Activated CD4-positive, alpha-beta T cell treated with anti-CD3 and anti-CD28 coated beads, Interleukin-2, amount 10 ng/mL, durations not matched to agents 24 days and 14 days (primary cell): ENCODE measurements at places on chromosomes 3 and 15.

GRCh38 chr15:64792282-64792681, 16.9 kb upstream of the RBPMS2 start:
- no peaks in the 10 kb centered on the region for H3K27me3 ChIP-seq
- no peaks in the 10 kb centered on the region for H3K4me1 ChIP-seq
- no peak for DNase-seq

DNA sequence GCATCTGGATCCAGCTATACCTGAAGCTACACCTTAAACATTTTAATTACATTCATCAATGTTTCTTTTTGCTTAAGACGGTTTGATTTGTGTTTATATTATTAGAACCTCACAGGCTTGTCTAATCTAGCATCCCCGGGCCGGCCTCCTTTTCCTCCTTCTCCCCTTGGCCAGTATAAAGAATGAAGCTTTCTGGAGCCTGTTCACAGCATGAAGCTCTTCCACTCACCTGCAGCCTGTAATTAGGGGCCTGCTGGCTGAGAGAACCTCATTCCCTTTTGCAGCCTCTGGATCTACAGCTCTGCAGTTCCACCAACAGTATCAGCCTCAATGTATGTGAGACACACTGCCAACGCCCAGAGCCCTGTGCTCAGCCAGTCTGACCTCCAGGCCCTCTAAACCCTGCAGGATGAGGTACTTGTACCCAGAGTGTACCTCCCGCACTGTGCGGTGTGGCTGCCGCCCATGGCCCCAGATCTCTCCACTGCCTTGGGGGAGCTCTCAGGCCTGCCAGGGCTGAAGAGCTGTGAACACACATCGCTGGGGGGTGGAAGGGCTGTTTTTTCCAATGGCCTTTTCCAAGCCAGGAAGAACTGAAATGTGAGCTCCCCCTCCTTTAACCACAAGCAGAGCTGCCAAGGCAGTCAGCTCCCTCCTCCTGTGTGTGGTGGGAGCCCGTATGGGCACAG, 114.7 kb upstream of the ALDH1A3 start:
- H3K27ac ChIP-seq: no peak overlapping the region
- H3K4me3 ChIP-seq: no peak overlapping the region
- H3K27me3 ChIP-seq: peaks cover 3% of the 10 kb centered on the region

GRCh38 chr3:27680517-27681246, 41.4 kb downstream of the EOMES start:
- peak; percentile 66 for DNase-seq
- H3K36me3 ChIP-seq: no peaks in the 10 kb centered on the region
- peak overlapping the region; percentile 68 for H3K4me3 ChIP-seq
- peaks cover 10% of the 10 kb centered on the region for H3K27me3 ChIP-seq

GRCh38 chr15:96887730-96888129, 557.2 kb downstream of the NR2F2 start:
- H3K27me3 ChIP-seq: no peaks in the 10 kb centered on the region
- no peaks in the 10 kb centered on the region for H3K36me3 ChIP-seq
- no peak overlapping the region for H3K4me3 ChIP-seq
- peaks cover 10% of the 10 kb centered on the region for H3K4me1 ChIP-seq
- no peak for DNase-seq
- no peak overlapping the region for H3K27ac ChIP-seq

DNA sequence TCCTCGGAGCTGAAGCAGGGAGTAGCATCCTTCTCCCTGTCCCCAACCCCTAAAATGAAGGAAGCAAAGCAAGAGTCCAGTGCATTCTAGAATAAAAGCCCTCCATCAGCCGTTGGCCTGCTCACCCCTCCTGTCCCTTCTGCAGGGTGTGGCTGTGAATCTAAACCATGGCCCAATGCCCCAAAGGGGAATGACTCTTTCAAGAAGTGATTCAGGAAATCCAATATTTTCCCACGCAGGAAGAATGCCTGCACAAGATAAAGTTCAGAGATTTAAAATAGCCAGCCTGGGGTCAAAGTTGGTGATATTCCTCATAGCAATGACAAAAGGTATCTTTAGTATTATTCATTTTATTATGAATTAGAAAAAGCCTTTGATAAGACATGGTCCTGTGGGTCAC, 38.5 kb downstream of the SLCO2A1 start:
- H3K27ac ChIP-seq: no peak overlapping the region
- no peaks in the 10 kb centered on the region for H3K4me1 ChIP-seq
- no peaks in the 10 kb centered on the region for H3K36me3 ChIP-seq

DNA sequence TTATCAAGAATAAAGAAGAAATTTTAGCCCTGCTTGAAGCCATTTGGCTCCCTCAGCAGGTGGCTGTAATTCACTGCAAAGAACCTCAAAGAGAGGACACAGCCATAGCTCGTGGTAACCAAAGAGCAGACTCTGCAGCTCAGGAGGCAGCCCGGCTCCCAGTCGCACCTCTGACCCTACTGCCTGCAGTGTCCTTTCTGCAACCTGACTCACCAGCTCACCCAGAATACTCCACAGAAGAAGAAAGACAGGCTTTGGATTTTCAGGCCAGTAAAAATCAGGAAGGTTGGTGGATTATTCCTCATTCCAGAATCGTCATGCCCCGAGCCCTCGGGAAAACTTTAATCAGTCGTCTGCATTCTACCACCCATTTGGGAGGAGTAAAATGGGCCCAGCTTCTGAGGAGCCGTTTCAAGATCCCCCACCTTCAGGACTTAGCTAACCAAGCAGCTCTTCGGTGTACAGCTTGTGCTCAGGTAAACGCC, 38.6 kb downstream of the ZBTB11 start:
- no peak for DNase-seq
- H3K4me3 ChIP-seq: no peak overlapping the region
- no peaks in the 10 kb centered on the region for H3K36me3 ChIP-seq
- H3K27ac ChIP-seq: no peak overlapping the region

DNA sequence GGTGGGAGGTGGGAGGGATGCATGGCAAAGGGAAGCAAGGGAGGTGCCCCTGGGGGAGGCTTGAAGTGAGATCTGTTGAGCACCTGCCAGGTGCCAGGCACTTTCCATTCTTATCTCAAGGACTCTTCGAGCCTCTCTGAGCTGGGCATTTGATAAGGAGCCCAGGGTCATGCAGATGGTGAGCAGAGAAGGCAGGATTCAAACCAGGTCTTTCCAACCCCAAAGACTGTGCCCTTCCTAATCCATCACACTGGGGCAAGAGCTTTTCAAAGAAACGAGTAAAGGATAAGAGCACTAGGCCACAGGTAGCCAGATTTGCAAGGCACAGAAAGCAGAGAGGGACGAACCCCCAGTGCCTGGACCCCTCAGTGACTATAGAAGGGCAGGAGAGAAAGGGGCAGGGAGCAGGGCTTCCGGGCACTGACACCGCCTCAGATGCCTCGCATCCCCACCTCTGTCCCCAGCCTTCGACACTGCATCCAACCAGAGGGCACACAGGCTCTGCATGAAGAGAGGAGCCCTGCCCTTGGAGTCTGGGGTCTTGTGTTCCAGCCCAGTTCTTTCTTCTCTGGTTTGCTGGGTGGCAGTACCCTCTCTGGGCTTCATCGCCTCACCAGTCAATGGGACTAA, 21.0 kb downstream of the IGDCC4 start:
- H3K27me3 ChIP-seq: peaks cover 55% of the 10 kb centered on the region
- H3K4me3 ChIP-seq: no peak overlapping the region

DNA sequence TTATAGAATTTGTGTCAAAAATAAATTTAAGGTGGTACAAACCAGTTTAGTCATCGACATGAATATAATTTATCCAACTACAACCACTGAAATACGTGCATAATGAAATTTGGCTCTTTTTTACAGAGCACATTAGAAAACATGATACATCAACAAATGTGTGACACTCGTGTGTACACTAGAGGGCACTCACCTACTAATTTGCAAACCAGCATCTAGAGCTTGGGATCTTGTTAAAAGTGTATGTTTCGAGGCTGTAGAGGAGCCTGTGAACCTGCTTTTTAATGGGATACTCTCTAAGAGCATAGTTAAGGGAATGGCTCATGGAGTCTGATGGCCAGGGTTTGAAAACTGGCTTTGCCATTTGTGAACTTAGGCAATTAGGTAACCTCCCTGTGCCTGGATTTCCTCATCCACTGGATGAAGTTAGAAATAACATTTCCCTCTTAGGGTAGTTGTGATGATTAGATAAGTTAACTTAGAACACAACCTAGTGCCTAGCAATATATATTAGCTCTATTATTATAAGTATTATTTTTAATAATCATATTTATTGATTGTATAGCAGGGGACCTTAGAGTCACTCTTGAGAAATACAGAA, 8.8 kb upstream of the CPOX start:
- peak; percentile 74 for DNase-seq
- H3K27me3 ChIP-seq: peaks cover 17% of the 10 kb centered on the region
- H3K27ac ChIP-seq: no peak overlapping the region
- no peak overlapping the region for H3K4me3 ChIP-seq
- peaks cover 11% of the 10 kb centered on the region for H3K4me1 ChIP-seq

GRCh38 chr3:58737644-58738043, 71.1 kb upstream of the FAM3D start:
- no peak overlapping the region for H3K27ac ChIP-seq
- no peak for DNase-seq

- H3K4me1 ChIP-seq: peaks cover 10% of the 10 kb centered on the region
- H3K4me3 ChIP-seq: no peak overlapping the region
- no peak for DNase-seq
- no peaks in the 10 kb centered on the region for H3K36me3 ChIP-seq
- no peak overlapping the region for H3K27ac ChIP-seq
Observed at GRCh38 chr3:110816008-110816407, 255.6 kb upstream of the NECTIN3 start.

- H3K27ac ChIP-seq: no peak overlapping the region
- H3K27me3 ChIP-seq: peaks cover 5% of the 10 kb centered on the region
- DNase-seq: no peak
Observed at GRCh38 chr3:128844502-128844901, 34.9 kb upstream of the ACAD9 start.

- H3K4me1 ChIP-seq: no peaks in the 10 kb centered on the region
- H3K27ac ChIP-seq: no peak overlapping the region
- peak; percentile 45 for DNase-seq
- no peaks in the 10 kb centered on the region for H3K27me3 ChIP-seq
- H3K4me3 ChIP-seq: no peak overlapping the region
Observed at GRCh38 chr3:14680716-14681115, 5.8 kb downstream of the C3orf20 start.

DNA sequence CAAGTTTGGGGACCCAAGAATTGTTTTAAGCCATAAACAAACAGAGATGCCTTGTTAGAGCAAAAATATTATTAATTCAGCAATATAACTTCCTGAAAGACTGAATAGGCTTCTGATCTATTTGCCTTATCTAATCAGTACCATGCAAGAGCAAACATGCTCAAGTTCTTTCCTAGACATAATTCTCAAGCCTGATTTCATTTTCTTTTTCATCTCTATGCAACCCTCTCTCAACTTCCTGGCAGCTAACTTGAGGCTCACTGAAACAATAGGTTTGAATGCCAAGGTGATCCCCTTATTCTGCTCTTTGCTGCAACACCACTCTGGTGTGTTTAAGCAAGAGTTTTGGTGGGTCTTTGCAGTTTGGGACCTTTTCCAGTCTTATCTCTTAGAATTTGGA, 230.9 kb upstream of the CD96 start:
- H3K4me1 ChIP-seq: peaks cover 49% of the 10 kb centered on the region
- peak overlapping the region; percentile 52 for H3K4me3 ChIP-seq
- no peaks in the 10 kb centered on the region for H3K36me3 ChIP-seq

DNA sequence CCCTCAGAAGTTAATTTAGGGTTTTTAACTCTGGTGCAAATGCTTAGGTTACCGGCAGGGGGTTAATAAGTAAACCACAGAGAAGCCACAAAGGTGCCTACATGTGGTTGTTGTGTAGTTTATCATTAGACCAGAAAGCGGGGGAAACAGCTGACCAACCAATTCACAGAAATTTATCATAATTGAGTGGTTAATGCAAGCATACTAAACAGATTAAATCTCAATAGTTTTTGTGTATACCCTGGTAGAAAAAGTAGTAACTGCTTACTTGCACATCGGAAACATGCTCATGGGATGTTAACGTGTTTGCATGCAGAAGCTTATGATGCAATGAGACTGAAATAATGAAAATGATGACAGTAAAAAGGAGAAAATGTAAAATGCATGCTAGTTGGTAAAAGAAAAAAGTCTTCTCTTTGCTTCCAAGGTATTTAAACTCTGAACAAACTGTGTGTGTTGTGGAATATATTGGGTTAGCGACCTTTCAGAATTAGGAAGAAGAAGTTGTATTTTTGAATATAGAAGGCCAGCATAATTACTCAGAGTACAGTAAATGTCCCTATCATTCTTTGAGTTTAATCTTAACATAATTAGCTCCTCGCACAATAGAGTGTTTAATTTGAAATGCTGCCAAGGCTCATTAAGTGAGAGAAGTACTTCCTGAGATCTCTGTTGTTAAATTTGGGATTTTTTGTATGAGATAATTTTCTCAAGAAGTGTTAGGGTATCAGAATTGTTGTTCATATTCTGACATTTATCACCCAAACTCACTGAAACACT, 316.2 kb downstream of the PTPRG start:
- H3K36me3 ChIP-seq: no peaks in the 10 kb centered on the region
- DNase-seq: no peak
- H3K27ac ChIP-seq: no peak overlapping the region
- no peaks in the 10 kb centered on the region for H3K4me1 ChIP-seq
- peaks cover 4% of the 10 kb centered on the region for H3K27me3 ChIP-seq

GRCh38 chr15:67998599-67999133, 55.4 kb upstream of the PIAS1 start:
- DNase-seq: no peak
- no peak overlapping the region for H3K4me3 ChIP-seq

GRCh38 chr3:78670094-78670493, 1097.7 kb downstream of the ROBO1 start:
- no peak for DNase-seq
- H3K4me1 ChIP-seq: no peaks in the 10 kb centered on the region
- no peak overlapping the region for H3K4me3 ChIP-seq

GRCh38 chr3:142983318-142983717, 18.1 kb upstream of the U2SURP start:
- peaks cover 42% of the 10 kb centered on the region for H3K27me3 ChIP-seq
- H3K27ac ChIP-seq: no peak overlapping the region
- DNase-seq: no peak

DNA sequence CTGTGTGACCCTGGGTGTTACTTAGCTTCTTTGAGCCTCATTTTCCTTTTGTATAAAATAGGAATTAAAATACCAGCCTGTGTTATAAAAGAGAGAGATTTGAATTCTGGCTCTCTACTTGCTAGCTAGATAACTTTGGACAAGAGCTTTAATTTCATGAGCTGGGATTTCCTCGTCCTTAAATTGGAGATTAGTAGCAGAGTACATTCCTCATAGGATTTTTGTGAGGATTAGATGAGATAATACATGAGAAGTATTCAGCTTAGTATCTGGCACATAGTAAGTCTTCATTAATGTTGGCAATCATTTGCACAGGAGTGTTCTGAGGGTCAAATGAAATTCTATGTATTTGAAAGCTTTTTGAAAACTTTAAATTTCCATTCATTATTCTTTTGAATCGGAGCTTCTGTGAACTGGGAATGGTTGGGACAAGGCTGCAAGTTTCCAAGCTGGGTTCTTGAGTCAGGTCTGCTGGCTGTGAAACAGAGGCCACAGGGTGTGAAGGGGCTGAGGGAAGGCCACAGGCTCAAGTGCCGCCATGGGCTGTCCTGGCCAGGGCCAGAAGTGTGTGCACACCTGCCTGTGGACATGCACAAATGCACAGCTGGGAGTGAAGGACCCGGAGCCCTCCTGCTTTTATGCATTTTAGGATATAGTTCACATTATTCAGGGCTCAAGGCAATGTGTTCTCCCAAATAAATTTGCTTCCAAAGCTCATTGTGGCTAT, 17.2 kb downstream of the ALPK3 start:
- H3K36me3 ChIP-seq: no peaks in the 10 kb centered on the region
- peaks cover 25% of the 10 kb centered on the region for H3K27me3 ChIP-seq
- no peak for DNase-seq
- H3K4me3 ChIP-seq: no peak overlapping the region
- no peak overlapping the region for H3K27ac ChIP-seq
